NCI-H1694 treated with DMSO at 0.1 percent for 48 hours (cell line): ENCODE measurements at places on chromosomes 13 and 19.

- no peak for DNase-seq
Measured at GRCh38 chr13:110445722-110446574, 115.6 kb downstream of the RAB20 start.

- no peak for DNase-seq
Measured at GRCh38 chr19:11506101-11506555, 489 bp upstream of the ZNF653 start.

GRCh38 chr13:29754473-29754806, 96.0 kb downstream of the UBL3 start:
- no peak for DNase-seq

GRCh38 chr13:61463024-61463423, 47.4 kb upstream of the PCDH20 start:
- no peak for DNase-seq

DNA sequence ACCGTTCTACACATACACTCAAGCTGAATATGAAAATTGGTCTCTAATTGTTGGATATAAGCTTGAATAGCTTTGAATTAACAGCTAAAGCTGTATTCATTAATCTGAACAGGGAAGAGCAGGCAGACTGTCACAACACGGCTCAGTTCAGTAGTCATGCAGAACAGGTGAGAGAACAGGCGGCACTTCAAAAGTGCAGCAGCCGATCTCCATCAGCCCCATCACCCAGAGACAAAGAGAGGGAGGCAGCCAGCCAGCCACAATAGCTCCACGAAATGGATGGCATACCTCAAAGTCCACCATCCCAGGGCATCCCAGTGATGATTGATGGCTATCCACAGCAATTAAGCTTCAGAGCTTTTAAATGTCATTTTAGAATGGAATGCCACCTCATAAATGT, 419.2 kb downstream of the OLFM4 start:
- no peak for DNase-seq

DNA sequence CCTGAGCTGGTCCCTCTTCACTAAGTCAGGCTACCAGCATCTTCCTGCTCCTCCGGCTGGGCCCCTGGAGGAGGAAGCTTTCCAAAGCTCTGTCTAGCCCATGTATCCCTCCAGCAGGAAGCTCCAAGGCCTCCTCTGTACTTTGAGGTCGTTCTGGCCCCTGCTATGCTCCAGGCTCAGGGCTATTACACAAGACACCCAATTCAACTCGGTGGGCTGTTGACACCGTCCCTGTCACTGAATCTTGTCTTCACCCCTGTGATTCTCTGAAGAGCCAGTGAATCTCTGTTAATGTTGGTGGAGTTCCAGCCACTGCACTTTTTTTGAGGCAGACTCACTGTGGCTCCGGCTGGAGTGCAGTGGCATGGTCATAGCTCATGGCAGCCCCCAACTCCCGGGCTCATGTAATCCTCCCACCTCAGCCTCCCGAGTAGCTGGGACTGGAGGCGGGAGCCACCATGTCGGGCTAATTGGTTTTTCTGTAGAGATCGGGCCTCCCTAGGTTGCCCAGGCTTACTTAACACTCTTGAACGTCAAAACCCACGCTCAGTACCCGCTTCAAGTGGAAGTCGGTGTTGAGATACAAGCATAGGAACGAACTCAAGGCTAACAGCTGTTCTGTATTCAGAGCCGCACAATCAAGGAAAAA, 512 bp upstream of the REX1BD start:
- DNase-seq, result no peak

GRCh38 chr19:45104658-45105349, 11.8 kb downstream of the PPP1R37 start:
- DNase-seq, result no peak

DNA sequence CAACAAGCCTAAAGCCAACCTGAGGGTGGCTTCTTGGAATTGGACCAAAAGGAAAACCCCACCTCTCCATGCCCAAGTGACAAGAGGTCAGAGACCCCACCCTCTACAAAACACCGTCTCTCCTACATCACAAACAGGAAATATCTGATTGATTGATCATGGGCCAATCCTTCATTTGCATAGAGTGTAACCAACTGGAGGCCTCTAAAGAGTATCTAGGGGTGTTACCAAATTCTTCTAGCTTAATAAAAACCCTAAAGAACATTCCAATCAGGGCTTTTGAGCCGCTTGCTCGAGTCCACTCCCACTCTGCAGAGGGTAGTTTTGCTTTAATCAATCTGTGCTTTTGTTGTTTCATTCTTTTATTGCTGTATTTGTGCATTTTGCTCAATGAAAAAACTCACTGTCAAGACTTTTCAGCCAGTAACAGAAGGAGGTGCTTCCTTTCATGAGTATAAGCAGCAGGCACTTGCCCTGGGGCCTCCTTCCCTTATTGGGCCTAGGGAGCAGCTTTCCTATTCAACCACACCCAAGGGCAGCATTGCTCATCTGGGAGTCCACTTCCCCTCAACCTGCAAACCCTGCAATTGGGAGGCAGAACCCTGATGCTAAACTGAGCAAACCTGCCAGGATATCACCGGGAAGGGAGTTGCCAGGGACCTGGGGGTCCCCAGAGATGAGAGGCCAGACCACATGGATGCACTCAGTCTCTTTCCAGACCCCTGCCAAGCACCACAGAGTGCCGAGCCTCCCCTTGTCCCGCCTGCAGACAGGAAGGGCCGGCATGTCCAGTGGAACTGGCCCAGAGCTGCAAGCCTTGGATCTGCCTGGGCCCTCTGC, 154.3 kb upstream of the VSTM2B start:
- DNase-seq, result no peak

- DNase-seq, result no peak
Measured at GRCh38 chr13:42549552-42549936, 24.4 kb upstream of the TNFSF11 start.

DNA sequence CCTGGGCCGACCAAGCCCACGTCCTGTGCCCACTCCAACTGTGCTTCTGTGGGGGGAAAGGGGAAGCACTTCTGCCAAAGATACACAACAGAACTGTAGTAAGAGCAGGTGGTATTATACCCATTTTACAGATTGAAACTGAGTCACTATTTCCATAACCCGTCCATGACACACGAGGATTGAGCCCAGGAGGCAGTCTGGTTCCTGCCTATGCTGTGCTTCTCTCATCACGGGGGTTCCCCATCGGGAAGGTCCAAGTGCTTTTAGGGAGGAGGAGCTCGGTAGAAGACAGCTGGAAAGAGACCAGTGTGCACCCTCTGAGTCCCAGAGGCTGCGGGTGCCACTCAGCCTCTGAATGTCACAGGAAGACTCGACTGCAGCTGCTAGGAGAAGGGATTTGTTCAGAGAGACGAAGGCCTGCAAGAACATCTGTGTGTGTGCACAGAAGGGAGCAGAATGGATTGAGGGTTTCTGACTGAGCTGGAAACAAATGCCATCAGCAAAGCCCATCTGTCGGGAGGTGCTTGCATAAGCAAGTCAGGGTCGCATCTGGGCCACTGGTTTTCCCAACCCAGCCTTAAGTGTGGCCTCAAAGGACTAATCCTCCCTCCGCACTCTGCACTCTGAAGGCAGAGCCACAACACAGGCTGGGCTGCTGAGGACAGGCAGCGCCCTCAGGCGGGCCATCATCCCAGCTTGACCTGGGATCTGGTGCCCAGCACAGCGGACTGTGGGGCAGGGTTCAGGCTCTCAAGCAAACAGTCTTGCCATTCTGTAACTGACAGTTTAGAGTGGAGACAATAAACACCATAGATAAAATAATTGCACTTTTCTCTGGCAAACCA, 150.0 kb downstream of the DPF1 start:
- DNase-seq, result peak; percentile 97

DNA sequence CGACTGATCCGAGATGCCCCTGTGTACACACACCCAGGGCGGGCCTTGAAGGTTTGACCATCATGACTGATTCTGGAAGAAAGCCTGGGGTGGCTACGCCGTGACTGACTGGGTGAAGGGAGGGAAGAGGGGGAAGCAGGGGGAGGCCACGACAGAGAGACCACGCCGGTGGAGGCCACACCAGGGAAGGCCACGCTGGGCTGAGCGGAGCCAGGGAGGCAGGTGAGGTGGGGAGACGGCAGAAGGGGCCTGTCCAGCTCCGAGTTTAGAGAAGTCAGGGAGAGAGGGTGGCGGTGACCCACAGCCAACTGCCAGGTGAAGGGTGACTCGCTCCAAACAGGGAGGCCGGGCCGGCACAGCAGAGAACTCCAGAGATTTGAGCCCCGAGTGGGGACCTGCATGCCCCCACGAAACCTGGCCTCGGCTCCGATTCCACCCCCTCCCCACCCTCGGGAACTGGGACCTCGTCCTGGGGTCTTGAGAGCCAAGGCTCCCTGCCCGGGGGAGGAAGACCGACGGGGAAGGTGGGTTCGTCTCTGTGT, 102.6 kb downstream of the PTPRS start:
- no peak for DNase-seq

DNA sequence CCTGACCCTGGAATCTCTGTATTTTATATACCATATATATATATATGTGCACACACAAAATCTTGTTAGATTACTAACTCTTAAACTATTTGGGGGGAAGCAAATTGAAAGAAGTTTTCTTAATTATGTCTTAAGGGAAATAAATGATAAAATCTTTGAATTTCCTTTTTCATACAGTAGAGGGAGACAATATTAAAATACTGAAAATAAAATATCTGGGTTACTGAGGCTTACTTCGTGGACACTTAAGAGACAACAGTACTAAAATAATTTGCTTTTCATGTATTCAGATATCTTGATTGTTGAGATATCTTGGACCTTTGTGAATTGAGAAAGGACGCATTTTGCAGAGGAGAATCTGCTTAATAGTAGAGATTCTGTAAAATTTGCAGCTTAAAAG, 17.0 kb downstream of the SUGT1 start:
- no peak for DNase-seq

DNA sequence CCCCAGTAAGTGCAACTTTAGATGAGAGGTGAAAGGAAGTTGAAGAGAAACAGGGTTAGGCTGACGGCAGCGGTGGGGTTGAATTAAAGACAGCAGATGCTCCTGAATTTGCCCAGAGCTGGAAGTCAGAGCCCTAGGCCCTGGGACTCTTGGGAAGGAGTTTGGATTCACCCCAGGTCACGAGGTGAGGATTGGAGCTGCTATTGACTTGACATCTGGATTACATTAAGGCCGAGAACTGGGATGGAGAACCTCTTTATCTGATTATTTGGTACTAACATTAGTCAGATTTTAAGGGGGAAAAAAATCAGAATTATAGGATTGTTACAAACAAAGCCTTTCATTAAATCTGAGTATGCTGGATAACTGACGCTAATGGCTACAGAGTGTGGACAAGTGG, 367.2 kb downstream of the ZNF536 start:
- DNase-seq, result no peak

GRCh38 chr13:114097212-114097892, 35.1 kb downstream of the RASA3 start:
- no peak for DNase-seq

GRCh38 chr19:51586103-51586728, 15.1 kb downstream of the ZNF175 start:
- DNase-seq, result no peak

GRCh38 chr13:78060966-78061365, 142.3 kb upstream of the EDNRB start:
- no peak for DNase-seq

GRCh38 chr13:62512194-62513141, 1096.8 kb upstream of the PCDH20 start:
- DNase-seq, result peak; percentile 0
